ENCODE measurements at places on chromosomes 2 and 18.

DNA sequence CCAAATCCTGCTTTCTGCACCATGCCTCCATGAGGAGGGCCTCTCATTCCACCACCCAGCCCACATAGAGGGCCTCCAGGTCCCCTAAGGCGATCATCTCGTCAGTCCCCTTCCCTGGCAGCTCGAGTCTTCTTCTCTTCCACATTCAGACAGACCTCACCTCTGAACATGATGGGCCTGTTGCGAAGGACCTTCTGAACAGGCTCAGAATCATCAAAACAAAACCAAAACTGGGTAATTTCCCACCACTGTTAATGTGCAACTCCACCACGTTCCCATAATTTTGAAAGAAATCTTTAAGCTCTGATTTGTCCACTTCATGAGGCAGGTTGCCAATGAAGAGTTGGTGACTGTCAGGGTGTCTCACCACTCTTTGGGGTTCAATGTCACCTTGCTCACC, 20.4 kb downstream of the ZRANB3 start:
- DNase-seq, result no peak

- no peak for DNase-seq
Observed at GRCh38 chr2:143356736-143357446, 227.7 kb downstream of the ARHGAP15 start.

GRCh38 chr2:25041928-25042320, at the start of gene EFR3B:
Gene EFR3B, plus strand, starts transcription at chr2:25042076. Its CDS starts 237 bp downstream, at chr2:25042313.
- peak; percentile 92 for DNase-seq

DNA sequence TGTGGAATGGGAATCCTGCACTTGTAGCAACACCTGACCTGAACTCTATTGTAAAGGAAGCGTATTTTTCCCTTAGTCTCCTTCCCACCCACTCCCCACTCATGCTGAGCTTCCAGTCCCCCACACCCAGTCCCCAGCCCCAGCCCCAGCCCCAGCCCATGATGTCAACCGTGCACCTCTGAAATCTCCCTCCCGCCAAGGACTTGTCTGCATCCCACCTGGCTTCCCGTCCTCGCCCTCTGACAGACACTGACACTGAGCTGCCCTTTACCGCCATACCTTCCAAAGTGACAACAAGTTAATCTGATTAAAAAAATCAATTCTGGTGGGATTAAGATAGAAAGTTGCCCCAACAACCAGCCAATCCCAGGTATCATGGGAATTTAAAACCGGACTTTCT, 213.6 kb upstream of the CELF4 start:
- no peak for DNase-seq

- no peak for DNase-seq
Observed at GRCh38 chr2:201796478-201796865, 9.9 kb upstream of the CDK15 start.

DNA sequence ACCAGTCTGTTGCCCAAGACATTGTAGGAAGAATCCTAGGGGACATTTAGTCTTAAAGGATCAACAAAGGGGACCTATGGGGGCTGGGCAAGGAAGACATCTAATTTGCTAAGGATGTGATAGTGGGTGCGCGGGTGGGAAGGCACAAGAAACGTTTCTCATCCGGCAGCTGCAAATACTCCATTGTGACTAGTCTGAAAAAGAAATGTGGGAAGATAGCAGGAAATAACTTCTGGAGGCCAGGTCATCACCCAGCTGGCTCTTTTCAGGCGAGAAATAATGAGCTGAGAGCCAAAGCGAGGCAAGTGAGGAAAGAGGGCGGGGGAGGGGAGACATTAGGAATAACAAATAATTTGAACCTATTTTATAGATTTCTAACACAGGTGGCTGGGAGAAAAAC, 70.3 kb upstream of the NCK2 start:
- no peak for DNase-seq

Measured in activated naive CD4-positive, alpha-beta T cell treated with anti-CD3 and anti-CD28 coated beads for 36 hours (primary cell).